Mesothelial cell of epicardium (in vitro differentiated cells): ENCODE measurements at places on chromosomes 13 and 19. TPM values are rescaled to one million over a fixed set of nuclear protein-coding genes. Genes with fewer than 3 reads are reported as not detected.

DNA sequence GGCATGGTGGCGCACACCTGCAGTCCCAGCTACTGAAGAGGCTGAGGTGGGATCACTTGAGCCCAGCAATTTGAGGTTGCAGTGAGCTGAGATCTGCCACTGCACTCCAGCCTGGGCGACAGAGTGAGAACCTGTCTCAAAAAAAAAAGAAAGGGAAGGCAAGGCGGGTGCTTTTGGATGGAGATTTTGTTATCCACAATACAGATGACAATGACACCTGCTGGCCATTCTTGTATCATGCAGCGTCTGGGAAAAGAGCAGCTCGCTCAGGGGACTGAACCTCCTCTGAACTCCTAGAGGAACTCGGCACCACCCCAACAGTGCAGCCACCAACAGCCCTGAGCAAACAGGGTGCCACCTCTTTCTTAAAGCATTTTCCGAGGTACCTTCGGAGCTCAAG is 22.8 kb downstream of the HAUS8 start:
- no peak for DNase-seq

Gene DACH1
- total RNA-seq: 66.8 to 69.0 TPM (median 67.0 TPM) in 3 replicates

Gene RASGRP4
- 1.1 to 1.7 TPM (median 1.2 TPM) in 3 replicates for total RNA-seq

DNA sequence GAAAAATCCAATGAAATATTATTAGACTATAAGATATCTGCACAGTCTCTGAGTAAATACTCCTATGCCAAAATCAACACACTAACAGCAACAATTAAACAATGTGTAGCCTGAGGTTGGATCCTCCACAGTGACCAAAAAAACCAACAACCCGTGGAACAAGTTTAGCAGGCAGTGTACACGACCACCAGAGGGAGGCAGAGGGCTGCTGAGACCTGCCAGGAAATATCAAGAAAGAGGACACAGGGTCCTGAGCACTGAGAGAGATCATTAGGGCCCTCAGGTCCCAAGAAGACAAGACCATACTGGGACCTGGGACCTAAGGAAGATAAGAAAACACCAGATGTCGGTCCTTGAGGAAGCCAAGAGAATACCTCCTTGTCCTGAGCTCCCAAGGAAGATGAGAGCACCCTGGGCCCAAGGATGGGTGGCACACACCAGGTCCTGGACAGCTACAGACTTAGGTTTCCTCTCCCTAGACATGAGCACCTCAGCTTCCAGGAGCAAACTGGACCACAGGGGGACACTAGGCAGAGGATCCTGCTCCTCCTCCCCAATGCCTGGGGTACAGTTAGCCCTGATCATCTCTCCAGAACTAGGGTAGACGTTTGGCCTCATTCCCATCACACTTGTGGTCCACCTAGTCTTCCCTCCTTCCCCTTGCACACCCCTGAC is 822 bp upstream of the ZNF274 start:
- no peak for DNase-seq

- no peak for DNase-seq
Observed at GRCh38 chr19:36775768-36776167, 3.2 kb upstream of the ZNF850 start.

- no peak for DNase-seq
Observed at GRCh38 chr13:62092949-62093348, 677.3 kb upstream of the PCDH20 start.

DNA sequence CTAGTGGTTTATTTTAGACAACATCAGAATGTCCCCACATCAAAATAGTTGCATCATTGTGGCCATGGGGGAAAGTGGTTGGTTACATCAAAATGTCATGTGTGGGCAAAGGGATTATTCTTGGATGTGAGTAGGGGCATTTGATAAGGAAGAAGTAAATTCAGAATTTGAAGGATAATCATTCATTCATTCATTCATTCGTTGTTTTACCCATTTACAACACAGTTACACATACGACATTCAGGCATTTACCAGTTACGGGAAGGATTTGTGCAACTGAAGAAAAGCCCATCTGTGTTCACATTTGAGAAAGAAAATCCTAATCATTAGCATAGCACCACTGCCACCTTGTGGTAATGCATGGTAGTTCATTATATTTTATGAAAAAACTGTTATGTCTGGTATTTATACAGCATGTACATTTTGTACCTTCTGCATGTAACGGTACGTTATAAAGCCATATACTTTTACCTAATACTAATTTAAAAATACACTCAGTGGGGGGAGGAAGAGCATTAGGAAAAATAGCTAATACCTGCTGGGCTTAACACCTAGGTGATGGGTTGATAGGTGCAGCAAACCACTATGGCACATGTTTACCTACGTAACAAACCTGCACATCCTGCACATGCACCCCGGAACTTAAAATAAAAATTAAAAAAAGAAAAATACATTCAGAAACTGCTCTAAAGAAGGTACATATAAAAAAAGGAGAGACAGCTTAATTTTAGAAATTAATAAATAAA is 62.1 kb downstream of the DGKH start:
- DNase-seq: no peak

GRCh38 chr19:55603581-55604292 is 1.7 kb upstream of the ZNF865 start:
- DNase-seq: no peak

GRCh38 chr19:38706792-38707511 is 37.3 kb downstream of the CAPN12 start:
- no peak for DNase-seq

Gene PRR19
- 1.3 to 2.0 TPM (median 1.7 TPM) in 3 replicates for total RNA-seq

- DNase-seq: no peak
Observed at GRCh38 chr19:17504030-17504429, 7.4 kb upstream of the PGLS start.

Gene MIR17HG
- 15.1 to 16.5 TPM (median 16.3 TPM) in 3 replicates for total RNA-seq

DNA sequence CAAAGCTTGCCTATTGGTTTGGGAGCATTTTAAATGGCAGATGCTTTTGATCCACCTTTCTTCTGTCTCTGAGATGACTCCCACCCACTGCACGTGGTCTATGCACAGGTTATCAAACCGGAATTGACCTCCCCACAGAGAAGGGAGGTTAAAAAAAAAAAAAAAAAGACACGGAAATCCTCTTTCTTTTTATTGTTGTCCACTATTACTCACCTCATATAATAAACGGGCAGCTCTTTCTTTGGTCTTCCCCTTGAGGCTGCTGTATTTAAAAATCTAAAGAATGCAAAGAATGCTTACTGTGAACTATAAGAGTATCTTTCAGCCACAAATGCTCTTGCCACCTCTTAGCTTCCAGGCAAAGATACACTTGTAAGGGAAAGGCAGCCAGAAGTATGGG is 329.7 kb downstream of the NDFIP2 start:
- DNase-seq: no peak

Gene FCAR
- not detected in 3 replicates for total RNA-seq

DNA sequence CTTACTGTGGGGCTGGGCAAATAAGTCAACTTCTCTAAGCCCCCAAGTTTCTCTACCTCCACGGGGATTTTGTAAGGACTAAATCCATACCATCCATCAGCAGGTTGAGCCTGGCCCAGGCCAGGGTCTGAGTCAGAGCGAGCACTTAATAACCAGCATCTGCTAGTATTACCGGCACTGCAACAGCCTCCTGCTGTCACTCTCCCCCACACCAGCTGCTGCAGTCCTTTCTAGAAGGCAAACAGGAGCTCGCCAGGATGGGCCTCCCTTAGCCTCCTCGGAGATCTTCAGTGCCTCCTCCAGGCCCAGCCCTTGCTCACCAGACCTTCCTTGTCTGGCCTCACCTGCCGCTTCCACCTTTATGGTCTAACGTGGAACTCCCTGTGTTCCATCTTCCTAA is 3.2 kb downstream of the NAPA start:
- DNase-seq: no peak

- no peak for DNase-seq
Observed at GRCh38 chr13:26497968-26498511, 59.4 kb upstream of the WASF3 start.
